ENCODE measurements at places on chromosomes 6 and 20.

DNA sequence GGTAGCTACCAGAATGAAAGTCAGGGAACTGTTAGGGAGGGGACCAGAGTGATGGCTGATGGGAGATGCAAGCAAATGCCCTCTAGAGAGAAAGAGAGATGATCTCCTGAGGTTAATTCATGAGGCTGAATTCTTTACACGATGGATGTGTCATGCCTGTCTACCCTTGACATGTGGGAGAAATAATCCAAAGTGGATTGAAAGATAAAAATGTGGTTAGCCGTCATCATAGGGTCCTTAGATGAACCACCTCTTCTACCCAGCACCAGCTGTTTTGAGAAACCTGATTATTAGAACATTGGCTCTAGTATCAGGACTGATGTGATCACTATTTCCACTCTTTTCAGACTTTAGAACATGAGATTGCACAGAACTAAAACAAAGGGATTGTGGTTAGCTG lies 53.6 kb downstream of the SOBP start:
- H3K36me3 ChIP-seq = no peaks in the 10 kb centered on the region
- no peaks in the 10 kb centered on the region for H3K4me1 ChIP-seq
- no peak for DNase-seq
- H3K27me3 ChIP-seq = no peaks in the 10 kb centered on the region
- H3K27ac ChIP-seq = no peak overlapping the region
- H3K4me3 ChIP-seq = no peak overlapping the region

DNA sequence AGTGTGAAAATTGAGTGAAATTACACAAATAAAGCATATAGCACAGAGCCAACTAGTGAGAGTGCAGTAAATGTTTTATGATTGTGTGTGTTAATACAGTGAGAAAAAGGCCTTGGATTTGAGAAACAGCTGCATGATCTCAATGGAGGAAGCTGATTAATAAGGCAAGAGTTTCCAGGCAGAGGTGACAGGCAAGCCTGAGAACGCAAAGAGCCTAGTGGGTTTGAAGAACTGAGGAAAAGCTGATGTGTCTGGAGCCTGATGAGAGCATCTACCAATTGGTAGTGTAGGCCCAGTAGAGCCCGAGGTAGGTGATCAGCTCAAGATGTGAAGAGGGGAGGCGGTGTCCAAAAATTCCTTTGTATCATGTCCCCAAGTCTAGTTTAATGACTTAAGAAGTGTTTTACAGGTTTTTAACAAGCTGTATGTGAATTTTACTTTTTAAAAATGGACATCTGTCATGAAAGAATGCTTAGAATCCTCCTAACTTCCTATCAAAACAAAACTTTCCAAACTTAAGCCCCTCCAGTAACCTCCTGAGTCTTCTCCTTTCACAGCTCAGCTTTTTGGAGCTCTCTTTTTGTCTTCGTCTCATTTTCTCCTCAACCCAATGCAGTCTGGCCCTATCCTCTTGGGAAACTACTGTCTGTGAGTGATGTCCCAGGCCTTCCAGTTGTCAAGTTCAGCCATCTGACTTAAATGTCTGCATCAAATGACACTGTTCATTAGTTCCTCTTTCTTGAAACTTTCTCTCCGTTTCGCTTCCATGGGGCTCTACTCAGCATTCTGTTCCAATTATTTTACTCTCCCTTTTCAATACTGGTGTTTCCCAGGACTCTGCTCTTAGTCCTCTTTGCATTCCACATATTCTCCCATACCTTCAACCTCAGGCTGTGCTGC lies 1.2 kb downstream of the CDC40 start:
- no peaks in the 10 kb centered on the region for H3K36me3 ChIP-seq
- peak overlapping the region; percentile 94 for H3K4me3 ChIP-seq
- no peak for DNase-seq
- peaks cover 4% of the 10 kb centered on the region for H3K4me1 ChIP-seq
- H3K27me3 ChIP-seq = no peaks in the 10 kb centered on the region

DNA sequence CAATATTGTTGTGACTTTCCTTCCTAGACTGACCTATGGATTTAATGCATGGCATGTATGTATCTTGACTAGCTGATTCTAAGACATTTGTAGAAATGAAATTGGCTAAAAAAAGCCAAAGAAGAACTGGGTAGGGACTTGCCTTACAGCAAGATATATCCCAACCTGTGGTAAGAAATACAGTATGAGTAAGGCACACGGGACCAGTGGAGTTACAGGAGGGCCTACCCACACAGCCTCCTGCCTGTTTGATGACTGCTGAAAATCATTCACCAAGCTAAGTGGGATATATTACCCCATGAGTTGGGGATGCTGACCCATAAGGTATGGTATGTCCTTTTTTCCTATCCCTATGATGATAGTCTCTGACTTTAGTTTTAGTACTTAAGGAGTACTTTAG lies 112.2 kb downstream of the INSM1 start:
- no peak for DNase-seq
- H3K4me1 ChIP-seq = no peaks in the 10 kb centered on the region
- H3K27ac ChIP-seq = no peak overlapping the region
- H3K27me3 ChIP-seq = no peaks in the 10 kb centered on the region
- H3K4me3 ChIP-seq = no peak overlapping the region
- no peaks in the 10 kb centered on the region for H3K36me3 ChIP-seq

GRCh38 chr6:53199156-53199555 lies 50.5 kb upstream of the GCM1 start:
- no peaks in the 10 kb centered on the region for H3K4me1 ChIP-seq
- no peak overlapping the region for H3K4me3 ChIP-seq
- DNase-seq = no peak
- H3K36me3 ChIP-seq = no peaks in the 10 kb centered on the region

DNA sequence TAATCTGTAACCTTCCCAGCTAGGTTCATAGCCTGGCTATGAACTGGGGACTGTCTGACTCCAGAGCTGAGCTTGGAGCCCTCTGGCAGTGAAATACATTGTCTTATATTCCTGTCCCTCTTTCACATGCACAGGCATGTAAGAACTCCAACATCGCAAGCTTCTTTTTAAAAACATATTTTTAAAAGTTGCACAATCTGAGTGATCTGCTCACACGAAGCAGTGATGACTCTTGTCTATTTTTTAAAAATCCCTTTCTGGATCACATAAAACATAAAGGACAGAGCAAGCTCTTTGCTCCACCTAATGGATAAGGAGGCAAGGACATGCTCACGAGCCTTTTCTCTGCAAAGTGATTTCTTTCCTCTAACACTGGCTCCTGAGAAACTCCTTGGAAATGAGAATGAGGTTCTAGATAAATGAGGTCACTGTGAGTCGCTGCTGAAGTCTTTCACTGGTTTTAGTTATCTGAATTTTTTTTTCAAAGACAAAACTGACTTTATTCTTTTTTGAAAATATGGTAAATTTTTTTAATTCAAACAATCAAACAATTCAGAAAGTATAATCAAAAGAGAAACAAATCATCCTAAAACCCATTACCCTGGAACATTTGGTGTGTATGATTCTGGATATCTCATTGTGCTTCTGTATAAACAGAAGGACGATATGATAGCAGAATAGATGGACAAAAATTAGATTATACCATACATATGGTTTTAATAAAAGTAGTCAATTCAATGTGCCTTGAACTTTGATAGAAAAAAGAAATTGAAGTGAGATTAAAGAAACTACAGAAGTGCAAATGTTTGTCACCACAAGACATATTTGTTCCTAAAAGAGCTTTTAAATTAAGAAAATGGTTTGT lies 30.8 kb downstream of the IL20RA start:
- H3K27ac ChIP-seq = peak overlapping the region; percentile 34
- H3K36me3 ChIP-seq = no peaks in the 10 kb centered on the region
- H3K4me3 ChIP-seq = no peak overlapping the region
- H3K4me1 ChIP-seq = no peaks in the 10 kb centered on the region
- H3K27me3 ChIP-seq = no peaks in the 10 kb centered on the region

- H3K27ac ChIP-seq = no peak overlapping the region
- no peak for DNase-seq
- H3K27me3 ChIP-seq = no peaks in the 10 kb centered on the region
- H3K4me1 ChIP-seq = no peaks in the 10 kb centered on the region
Observed at GRCh38 chr20:1163105-1163504, 21.7 kb downstream of the TMEM74B start.

Data from breast epithelium (tissue), 4 donors.